ELF-1 (cell line): ENCODE measurements at places on chromosomes 7 and 10.
A peak's percentile ranks its signal among the peaks of the same experiment; 100 is the strongest.

GRCh38 chr10:28942012-28942411, 264.7 kb downstream of the BAMBI start:
- no peak for DNase-seq

- DNase-seq = no peak
Observed at GRCh38 chr7:26853788-26854393, 10.5 kb downstream of the SKAP2 start.

- no peak for DNase-seq
Observed at GRCh38 chr10:97718659-97719142, 5.2 kb downstream of the MARVELD1 start.

GRCh38 chr7:17520941-17521340, 222.5 kb downstream of the AHR start:
- DNase-seq = no peak

GRCh38 chr7:22586786-22587140, 86.8 kb upstream of the STEAP1B start:
- peak; percentile 85 for DNase-seq

DNA sequence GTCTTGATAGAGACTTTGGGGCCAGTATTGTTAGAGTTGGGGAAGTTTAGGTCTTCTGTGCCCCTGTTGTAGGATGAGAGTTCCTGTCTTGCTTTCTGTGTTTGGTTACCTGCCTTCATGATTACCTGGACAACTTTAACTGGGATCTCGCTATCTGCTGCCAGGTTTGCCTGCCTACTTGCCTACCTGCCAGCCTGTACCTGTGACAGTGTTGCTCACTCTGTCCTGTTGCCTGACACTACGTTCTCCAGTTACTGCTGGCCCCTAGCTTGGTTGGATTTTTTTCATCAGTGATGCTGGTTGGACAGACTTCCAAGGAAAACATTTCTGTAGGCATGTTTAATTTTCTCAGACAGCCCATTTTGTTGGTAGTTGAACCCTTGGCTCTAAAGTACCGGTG, 48.4 kb downstream of the PPP1R9A start:
- no peak for DNase-seq

DNA sequence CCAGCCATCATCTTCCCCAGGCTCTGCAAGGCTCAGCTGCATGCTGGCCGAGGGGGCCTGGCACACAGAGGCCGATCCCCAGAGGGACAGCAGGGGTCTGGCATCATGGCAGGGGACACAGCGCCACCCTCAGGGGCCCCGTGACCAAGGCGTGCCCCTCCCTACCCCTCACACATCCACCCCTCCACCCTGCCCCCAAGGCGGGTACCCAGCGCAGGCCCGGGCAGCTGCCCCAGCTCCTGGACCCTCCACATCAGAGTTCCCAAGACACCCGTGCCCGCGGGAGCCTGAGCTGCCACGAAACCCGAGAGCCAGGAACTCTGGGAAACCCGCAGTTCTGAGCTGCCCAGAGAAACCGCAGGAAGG, 46.5 kb upstream of the TNRC18 start:
- no peak for DNase-seq
